T-helper 2 cell treated with Interferon-gamma antibody and Interleukin-4, amounts not matched to agents 5 μg/mL and 100 μg/mL, for 36 hours (primary cell): ENCODE measurements at places on chromosomes 16 and 17.

GRCh38 chr16:66899945-66900710 lies 18.6 kb downstream of the CDH16 start:
- H3K4me3 ChIP-seq, result no peak overlapping the region
- no peaks in the 10 kb centered on the region for H3K27me3 ChIP-seq
- H3K36me3 ChIP-seq, result no peaks in the 10 kb centered on the region
- DNase-seq, result no peak
- no peak overlapping the region for H3K27ac ChIP-seq

DNA sequence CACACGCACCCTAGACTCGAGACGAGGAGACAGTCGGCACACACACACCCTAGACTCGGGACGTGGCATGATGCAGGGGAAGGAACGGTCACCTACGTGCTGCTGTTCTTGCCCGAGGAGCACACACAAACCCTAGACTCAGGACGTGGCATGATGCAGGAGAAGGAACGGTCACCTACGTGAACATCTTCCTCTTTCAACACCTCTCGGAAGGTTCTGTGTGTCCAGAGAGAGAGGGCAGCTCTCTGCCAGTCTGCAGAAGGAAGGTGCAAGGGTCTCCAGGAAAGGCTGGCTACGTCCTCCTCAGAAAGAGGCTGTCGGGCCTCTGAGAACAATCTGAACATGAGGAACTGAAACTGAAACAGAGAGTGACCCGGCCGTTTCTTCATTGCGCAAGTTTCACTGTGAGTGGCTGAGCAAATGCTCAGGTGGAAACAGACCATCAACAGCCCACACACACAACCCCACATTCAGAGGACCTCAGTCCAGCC lies 43.4 kb downstream of the ZNF276 start:
- H3K27me3 ChIP-seq, result no peaks in the 10 kb centered on the region
- H3K4me1 ChIP-seq, result peaks cover 30% of the 10 kb centered on the region

DNA sequence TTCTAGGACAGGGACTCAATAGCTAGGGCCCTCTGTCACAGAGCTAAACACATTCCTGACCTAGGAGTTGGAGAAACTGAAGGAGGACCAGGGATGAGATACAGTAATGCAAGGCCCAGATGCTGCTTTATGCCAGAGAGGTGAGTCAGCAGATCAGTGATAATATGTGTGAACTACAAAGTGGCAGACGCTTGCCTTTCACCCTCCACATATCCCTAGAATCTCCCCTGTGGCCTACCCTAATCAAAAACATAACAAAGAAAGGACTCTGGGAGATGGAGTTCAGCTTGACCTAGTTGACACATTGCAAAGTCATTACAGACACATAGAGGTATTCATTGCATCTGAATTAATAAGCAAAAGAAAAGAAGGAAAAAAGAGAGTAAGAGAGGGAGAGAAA lies 417.6 kb upstream of the DYNLRB2 start:
- no peak for DNase-seq
- H3K27me3 ChIP-seq, result peaks cover 2% of the 10 kb centered on the region
- H3K36me3 ChIP-seq, result no peaks in the 10 kb centered on the region
- H3K4me3 ChIP-seq, result no peak overlapping the region
- H3K27ac ChIP-seq, result no peak overlapping the region

GRCh38 chr16:84115919-84116719 lies 623 bp downstream of the MBTPS1 start:
- peak overlapping the region; percentile 92 for H3K4me3 ChIP-seq
- peak overlapping the region; percentile 90 for H3K27ac ChIP-seq
- H3K36me3 ChIP-seq, result peaks cover 2% of the 10 kb centered on the region
- DNase-seq, result no peak
- no peaks in the 10 kb centered on the region for H3K27me3 ChIP-seq

DNA sequence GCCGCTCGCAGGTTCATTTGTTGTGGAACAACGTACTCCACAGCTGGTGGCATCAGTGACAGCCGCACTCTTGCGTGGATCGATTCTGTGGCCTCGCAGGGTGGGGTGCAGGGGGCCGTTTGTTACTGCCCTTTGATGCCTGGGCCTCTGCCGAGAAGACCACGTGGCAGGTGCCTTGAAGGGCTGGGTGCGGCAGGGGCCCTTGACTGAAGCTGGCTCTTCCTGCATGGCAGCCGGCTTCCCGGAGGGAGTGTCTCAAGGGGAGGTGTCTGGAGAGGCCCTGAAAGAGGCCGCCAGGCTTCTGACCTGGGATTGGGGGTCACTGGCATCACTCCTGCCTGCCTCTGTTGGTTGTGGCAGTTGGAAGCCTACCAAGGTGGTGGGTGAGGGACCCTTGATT lies 43.8 kb downstream of the TBCD start:
- DNase-seq, result no peak
- H3K27me3 ChIP-seq, result no peaks in the 10 kb centered on the region
- no peak overlapping the region for H3K27ac ChIP-seq
- H3K4me1 ChIP-seq, result no peaks in the 10 kb centered on the region
- no peak overlapping the region for H3K4me3 ChIP-seq

DNA sequence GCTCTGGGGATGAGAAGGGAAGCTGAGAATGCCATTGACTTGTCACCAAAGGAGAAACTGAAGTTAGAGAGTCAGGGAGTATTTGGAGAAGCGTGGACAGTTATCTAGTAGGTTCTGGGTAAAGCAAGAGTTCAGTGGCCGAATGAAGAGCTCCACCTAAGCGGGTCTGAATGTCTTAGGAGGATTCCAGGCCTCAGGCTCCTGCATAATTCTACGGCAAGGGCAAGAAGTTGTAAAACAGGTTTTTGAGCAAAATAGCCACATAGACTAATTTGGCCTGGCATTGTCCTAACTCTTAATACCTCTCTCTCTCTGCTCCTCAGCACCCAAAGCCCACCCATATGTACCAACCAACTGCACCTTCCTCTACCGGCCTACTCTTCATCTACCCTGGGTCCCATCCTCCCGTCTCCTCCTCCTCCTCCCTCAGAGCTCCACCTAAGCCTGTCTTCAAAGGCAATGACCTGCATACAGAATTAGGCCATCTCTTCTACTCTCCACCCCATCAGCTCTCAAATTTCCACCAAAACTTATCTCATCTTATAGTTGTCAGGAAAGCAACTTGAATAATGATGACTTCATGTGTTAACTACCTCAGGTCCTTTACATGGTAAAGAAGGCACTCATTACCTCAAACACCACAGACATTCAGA lies 42.0 kb upstream of the KCNJ2 start:
- H3K4me1 ChIP-seq, result peaks cover 9% of the 10 kb centered on the region
- H3K27ac ChIP-seq, result no peak overlapping the region
- H3K4me3 ChIP-seq, result no peak overlapping the region
- no peaks in the 10 kb centered on the region for H3K36me3 ChIP-seq

DNA sequence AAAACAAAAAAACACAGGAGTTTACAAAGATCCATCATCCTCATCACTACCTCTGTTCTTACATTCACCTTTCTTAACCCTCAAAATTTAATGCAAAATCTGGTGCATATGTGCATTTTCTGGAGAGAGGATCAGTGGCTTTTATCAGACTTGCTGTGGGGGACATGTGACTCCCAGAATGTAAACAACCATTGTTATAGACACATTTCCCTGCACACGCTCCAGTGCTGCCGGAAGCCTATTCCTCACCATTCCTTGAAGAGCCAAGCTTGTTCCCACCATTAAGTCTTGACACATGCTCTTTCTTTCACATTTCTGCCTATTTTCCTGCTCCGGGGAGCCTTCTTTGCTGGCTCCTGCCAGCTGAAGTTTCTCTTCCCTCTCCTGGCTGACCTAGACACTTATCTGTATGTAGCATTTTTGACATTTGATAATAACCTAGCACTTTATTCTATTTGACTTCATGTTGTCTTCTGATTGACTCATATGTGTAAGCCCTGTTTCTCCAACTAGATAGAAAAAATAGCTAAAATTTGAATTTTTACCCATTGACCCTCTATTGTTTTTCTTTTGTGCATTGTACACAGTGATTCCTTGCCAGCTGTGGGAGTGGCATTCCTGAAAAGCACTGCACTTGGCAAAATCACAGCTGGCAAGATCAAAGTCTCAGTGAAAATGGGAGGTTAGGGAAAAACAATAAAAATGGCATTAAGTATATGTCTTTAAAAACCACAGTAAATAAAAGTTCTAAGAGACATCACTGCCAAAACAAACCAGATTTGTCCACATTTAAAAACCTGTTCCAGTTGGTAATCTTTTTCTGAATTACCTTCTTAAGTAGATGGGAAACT lies 76.8 kb upstream of the CIBAR2 start:
- peaks cover 6% of the 10 kb centered on the region for H3K27me3 ChIP-seq
- H3K27ac ChIP-seq, result no peak overlapping the region
- no peaks in the 10 kb centered on the region for H3K4me1 ChIP-seq

- H3K27me3 ChIP-seq, result peaks cover 7% of the 10 kb centered on the region
- no peaks in the 10 kb centered on the region for H3K4me1 ChIP-seq
- no peak overlapping the region for H3K27ac ChIP-seq
- no peak for DNase-seq
- H3K36me3 ChIP-seq, result no peaks in the 10 kb centered on the region
- no peak overlapping the region for H3K4me3 ChIP-seq
Measured at GRCh38 chr17:80187515-80187941, 17.7 kb downstream of the CARD14 start.

DNA sequence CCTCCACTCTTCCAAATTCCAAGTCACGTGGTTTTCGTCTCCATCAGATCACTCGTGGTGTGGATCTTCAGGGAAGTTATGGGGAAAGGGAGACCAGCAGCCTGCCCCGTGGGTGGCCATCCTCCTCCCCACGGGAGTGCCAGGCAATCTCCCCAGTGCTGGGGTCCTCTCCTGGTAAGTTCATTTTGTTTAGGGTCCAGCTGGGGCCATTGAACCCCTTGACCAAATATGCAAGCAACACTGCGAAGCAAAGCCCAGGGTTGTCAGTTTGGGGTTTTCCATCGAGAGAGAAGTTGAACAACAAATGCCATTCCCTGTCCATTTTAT lies 4.1 kb upstream of the LCMT1 start:
- peak overlapping the region; percentile 93 for H3K27ac ChIP-seq
- H3K4me3 ChIP-seq, result peak overlapping the region; percentile 96
- peaks cover 36% of the 10 kb centered on the region for H3K4me1 ChIP-seq
- H3K27me3 ChIP-seq, result no peaks in the 10 kb centered on the region

DNA sequence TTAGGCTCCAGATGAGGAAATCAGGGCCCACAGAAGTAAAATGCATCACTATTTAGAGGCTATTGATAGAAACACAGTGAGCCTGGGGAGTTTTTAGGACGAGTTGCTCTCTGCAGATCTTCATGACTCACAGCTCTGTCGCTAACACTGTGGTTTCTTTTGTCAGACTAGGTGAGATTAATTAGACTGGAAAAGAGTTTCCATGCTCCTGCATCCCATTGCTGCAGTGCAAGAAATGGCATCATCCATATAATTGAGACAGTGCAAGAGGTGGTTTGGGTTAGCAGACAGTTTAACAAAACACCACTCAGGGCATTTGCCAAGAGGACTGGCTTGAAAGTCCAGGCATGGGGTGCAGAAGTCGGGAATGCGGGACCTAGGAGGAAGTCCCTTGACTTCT lies 198.8 kb upstream of the CACNG5 start:
- H3K4me1 ChIP-seq, result peaks cover 39% of the 10 kb centered on the region
- peaks cover 4% of the 10 kb centered on the region for H3K36me3 ChIP-seq
- DNase-seq, result no peak
- no peak overlapping the region for H3K4me3 ChIP-seq
- H3K27me3 ChIP-seq, result no peaks in the 10 kb centered on the region
- peak overlapping the region; percentile 37 for H3K27ac ChIP-seq

GRCh38 chr16:81634380-81635062 lies 144.6 kb upstream of the PLCG2 start:
- H3K36me3 ChIP-seq, result peaks cover 6% of the 10 kb centered on the region
- H3K4me3 ChIP-seq, result peak overlapping the region; percentile 52
- no peaks in the 10 kb centered on the region for H3K27me3 ChIP-seq
- peaks cover 40% of the 10 kb centered on the region for H3K4me1 ChIP-seq
- DNase-seq, result no peak

GRCh38 chr17:10648956-10649355 lies 8.2 kb downstream of the MYH3 start:
- no peak for DNase-seq
- H3K4me3 ChIP-seq, result no peak overlapping the region
- H3K27ac ChIP-seq, result no peak overlapping the region
- H3K36me3 ChIP-seq, result no peaks in the 10 kb centered on the region
- H3K4me1 ChIP-seq, result peaks cover 4% of the 10 kb centered on the region

GRCh38 chr17:74147056-74147835 lies 56.2 kb upstream of the RPL38 start:
- H3K27me3 ChIP-seq, result peaks cover 3% of the 10 kb centered on the region
- no peak for DNase-seq
- no peak overlapping the region for H3K27ac ChIP-seq
- H3K36me3 ChIP-seq, result no peaks in the 10 kb centered on the region

GRCh38 chr16:27383556-27384243 lies 18.3 kb upstream of the IL21R start:
- no peaks in the 10 kb centered on the region for H3K27me3 ChIP-seq
- no peak for DNase-seq
- peaks cover 26% of the 10 kb centered on the region for H3K4me1 ChIP-seq
- H3K27ac ChIP-seq, result no peak overlapping the region
- no peak overlapping the region for H3K4me3 ChIP-seq

DNA sequence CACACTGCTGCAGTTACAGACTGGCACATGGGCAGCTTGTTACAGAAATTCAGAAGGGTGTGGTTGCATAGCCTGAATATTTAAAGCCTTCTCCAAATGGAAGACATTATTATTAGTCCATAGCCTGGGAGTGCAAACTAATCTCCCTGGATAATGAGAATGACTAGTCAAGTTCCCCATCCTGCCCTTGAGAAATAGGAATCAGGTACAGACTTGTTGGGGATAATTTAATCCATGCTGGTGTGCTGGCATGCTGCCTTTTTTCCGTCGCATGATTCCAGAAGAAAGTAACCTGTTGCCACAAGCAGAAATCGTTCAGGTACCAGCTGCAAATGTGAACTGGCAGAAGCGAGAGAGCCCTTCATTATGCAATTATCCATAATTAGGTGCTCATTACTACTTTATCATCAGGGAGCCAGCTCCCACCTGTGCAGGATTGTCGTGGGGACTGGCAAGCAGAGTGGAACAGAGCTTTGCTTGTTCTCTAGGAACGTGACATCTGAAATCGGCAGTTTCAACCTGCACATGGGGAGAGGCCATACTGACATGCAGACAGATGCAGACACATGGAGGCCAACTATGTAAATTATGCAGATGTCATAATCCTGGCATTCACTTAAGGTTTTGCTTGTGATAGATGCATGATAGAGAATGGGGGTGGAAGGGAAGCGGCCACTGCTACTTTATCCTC lies 419.4 kb downstream of the PMP22 start:
- H3K27me3 ChIP-seq, result no peaks in the 10 kb centered on the region
- H3K27ac ChIP-seq, result no peak overlapping the region
- no peak overlapping the region for H3K4me3 ChIP-seq
- no peaks in the 10 kb centered on the region for H3K36me3 ChIP-seq
- no peaks in the 10 kb centered on the region for H3K4me1 ChIP-seq

GRCh38 chr16:48246066-48246465 lies 1.3 kb downstream of the ABCC11 start:
- H3K27me3 ChIP-seq, result no peaks in the 10 kb centered on the region
- DNase-seq, result no peak
- H3K4me3 ChIP-seq, result peak overlapping the region; percentile 99

GRCh38 chr17:29141514-29141876 lies 38.7 kb downstream of the MYO18A start:
- H3K4me1 ChIP-seq, result peaks cover 60% of the 10 kb centered on the region
- no peak for DNase-seq
- H3K4me3 ChIP-seq, result peak overlapping the region; percentile 94
- H3K36me3 ChIP-seq, result peaks cover 15% of the 10 kb centered on the region

GRCh38 chr17:73684183-73684582 lies 39.9 kb upstream of the SDK2 start:
- no peak overlapping the region for H3K4me3 ChIP-seq
- no peak overlapping the region for H3K27ac ChIP-seq
- H3K27me3 ChIP-seq, result peaks cover 10% of the 10 kb centered on the region
- no peaks in the 10 kb centered on the region for H3K36me3 ChIP-seq
- no peaks in the 10 kb centered on the region for H3K4me1 ChIP-seq
